ENCODE measurements at places on chromosomes 11 and 22. TPM values are rescaled to one million over a fixed set of nuclear protein-coding genes. Genes with fewer than 3 reads are reported as not detected.

The MPPED2 gene
- total RNA-seq, result not detected

The KIF18A gene
- total RNA-seq, result 27.4 TPM

The BDNF gene
- total RNA-seq, result not detected

The FAM180B gene
- total RNA-seq, result 0.18 TPM

The C11orf86 gene
- not detected for total RNA-seq

The LARGE2 gene
- total RNA-seq, result 0.36 TPM

The MRGPRX4 gene
- not detected for total RNA-seq

The OR5A1 gene
- total RNA-seq, result not detected

The CEND1 gene
- 2.0 TPM for total RNA-seq

The MMP12 gene
- total RNA-seq, result not detected

The KLHDC7B gene
- 5.3 TPM for total RNA-seq

The C1QTNF4 gene
- total RNA-seq, result 0.30 TPM

The HSD17B12 gene
- total RNA-seq, result 46.0 TPM

The OR2D2 gene
- not detected for total RNA-seq

The OR52E8 gene
- total RNA-seq, result not detected

The SLC17A6 gene
- total RNA-seq, result not detected

The KRTAP5-7 gene
- 0.25 TPM for total RNA-seq

The LDHAL6A gene
- 0.11 TPM for total RNA-seq

The TREH gene
- not detected for total RNA-seq

The ISX gene
- not detected for total RNA-seq

The ADAMTS8 gene
- total RNA-seq, result not detected

The OR4D11 gene
- not detected for total RNA-seq

The NLRP14 gene
- total RNA-seq, result 0.39 TPM

The CLMP gene
- 0.09 TPM for total RNA-seq

The CLDN5 gene
- 0.30 TPM for total RNA-seq

The PRDX5 gene
- 119 TPM for total RNA-seq

The SMTN gene
- total RNA-seq, result 27.5 TPM

The OR10D3 gene
- not detected for total RNA-seq

The CDCA5 gene
- total RNA-seq, result 91.5 TPM

The LRRC4C gene
- not detected for total RNA-seq

The ZNF214 gene
- total RNA-seq, result not detected

The SCGB1D1 gene
- not detected for total RNA-seq

The VPREB1 gene
- not detected for total RNA-seq

The RAG2 gene
- total RNA-seq, result not detected

The DENND5A gene
- total RNA-seq, result 47.0 TPM

The LAYN gene
- total RNA-seq, result 1.3 TPM

The KCNQ1OT1 gene
- total RNA-seq, result 0.48 TPM

The MTMR2 gene
- 20.1 TPM for total RNA-seq

The APOBEC3A gene
- 0.68 TPM for total RNA-seq

The CATSPER1 gene
- total RNA-seq, result 0.32 TPM

The ASCL2 gene
- 0.11 TPM for total RNA-seq

The CCDC73 gene
- 0.11 TPM for total RNA-seq

The CCDC15 gene
- 9.5 TPM for total RNA-seq

The RASSF7 gene
- total RNA-seq, result 22.3 TPM

The BEST1 gene
- not detected for total RNA-seq

The KRTAP5-10 gene
- total RNA-seq, result not detected

The HTR3A gene
- not detected for total RNA-seq

The VWCE gene
- 3.8 TPM for total RNA-seq

The RASD2 gene
- total RNA-seq, result not detected

The KIRREL3 gene
- not detected for total RNA-seq

The SLC22A12 gene
- not detected for total RNA-seq

Data from T-helper 2 cell treated with Interferon-gamma antibody and Interleukin-4, amounts not matched to agents 100 ng/mL and 5 ng/mL, for 36 hours (primary cell).